ENCODE measurements at places on chromosomes 7 and 10.

DNA sequence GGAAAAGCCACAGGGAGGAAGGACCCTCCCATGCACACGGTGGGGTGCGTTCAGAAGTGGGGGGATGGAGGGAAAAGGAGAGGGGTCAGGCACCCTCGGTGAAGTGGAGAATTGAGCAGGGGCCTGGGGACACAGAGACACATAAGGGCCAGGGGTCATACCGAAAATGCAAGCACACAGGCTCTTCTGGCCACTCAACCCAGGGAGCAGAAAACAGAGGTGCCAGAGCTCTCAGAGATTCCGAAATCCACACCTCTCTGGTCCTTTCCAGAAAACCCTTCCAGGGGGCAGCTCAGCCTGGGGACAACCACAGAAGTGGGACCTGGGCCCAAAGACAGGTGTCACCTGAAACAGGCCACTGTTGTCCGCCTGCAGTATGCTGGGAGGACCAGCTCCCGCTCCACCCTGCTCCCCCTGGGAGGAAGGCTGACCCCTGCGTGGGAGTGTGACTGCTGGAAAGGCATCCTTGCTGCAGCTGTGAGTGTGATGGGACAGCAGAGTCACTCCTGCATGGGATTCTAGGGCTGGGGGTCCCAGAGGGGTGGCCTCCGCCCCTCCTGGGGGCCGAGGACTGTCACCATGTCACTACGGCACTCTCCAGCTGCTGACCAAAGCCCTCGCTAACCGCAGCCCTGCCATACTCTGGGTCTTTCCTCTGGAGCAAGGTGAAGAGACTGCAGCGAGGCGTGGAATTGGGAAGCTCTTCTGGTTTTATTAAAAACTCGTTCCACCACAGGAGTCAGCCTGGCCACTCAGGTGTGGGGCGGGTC, 63.1 kb downstream of the TMEM209 start:
- DNase-seq = no peak

DNA sequence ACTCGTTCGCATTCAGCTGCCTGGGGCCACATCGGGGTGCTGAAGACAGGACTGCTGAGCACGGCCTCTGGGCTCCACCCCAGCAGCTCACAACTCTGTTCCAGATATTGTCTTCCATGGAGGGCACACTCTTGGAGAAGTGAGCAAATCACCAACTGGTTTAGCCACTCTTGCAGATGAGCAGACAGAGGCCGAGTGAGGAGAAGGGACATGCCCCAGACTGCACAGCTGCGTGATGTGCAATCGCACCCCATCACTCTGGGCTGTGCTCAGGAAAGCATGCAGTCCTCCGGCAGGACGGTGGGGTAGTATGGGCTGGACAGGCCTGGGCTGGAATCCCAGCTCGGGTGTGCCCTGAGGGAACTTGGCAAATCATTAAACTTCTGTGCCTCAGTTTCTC, 111.6 kb downstream of the FAM53B start:
- DNase-seq = no peak

DNA sequence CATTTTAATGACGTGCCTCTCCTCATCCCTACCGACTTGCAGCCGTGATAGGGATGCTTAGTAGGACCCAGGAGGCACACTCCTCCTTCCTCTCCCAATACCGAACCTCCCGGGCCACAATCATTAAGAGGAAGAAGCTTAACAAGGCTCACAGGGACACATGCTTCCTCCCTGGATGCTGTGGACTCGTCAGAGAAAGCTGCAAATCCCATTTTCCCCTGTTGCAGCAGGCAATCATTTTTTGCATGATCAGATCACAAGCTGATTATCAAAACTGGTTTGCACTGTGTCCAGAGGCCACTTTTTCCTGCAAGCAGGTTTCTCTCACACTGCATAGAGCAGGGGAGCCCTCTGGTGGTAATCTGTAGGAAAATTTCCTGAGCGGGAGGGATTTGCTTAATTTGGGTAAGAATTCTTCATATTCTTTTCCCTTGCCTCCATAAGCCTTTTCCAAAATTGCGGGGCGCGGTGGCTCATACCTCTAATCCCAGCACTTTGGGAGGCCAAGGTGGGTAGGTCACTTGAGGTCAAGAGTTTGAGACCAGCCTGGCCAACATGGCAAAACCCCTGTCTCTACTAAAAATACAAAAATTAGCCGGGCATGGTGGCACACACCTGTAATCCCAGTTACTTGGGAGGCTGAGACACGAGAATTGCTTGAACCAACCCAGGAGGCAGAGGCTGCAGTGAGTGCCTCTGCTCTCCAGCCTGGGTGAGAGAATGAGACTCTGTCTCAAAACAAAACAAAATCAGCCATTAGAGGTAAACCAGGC, 16.1 kb upstream of the LAMB4 start:
- no peak for DNase-seq

GRCh38 chr10:85607043-85607695, 759.4 kb downstream of the GRID1 start:
- no peak for DNase-seq

DNA sequence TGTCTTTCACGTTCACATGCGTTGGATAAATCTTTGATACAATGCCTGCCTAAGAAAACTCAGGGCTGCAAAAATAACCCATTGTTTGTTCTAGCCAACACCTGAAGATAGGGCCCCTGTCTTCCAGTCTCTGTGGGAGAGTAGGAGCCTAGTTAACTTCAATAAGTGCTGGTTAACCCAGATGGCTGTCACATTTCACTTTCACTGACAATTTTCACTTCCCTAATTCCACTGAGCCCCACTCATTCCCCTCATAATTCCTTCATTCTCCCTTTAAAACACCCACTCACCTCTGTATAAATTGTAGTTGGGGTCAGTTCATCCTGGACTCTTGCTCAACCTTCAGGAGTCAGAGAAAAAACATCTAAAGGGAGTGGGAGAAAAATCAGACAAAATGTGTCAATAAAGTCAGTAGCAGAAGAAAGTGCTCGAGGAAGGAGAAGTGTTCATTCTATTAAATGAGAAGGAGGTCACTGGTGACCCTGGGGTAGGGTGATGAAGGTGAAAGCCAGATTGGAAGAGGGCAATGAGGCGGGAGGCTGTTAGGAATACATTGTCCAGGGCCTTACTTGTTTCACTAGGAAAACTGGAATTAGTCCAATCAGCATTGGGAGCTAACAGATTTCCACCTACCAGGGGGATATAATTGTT, 51.2 kb upstream of the ABI1 start:
- DNase-seq = no peak

Data from thymus (tissue), 14 donors.